Caki2 (cell line): ENCODE measurements at places on chromosomes 3 and 15. TPM values are rescaled to one million over a fixed set of nuclear protein-coding genes. Genes with fewer than 3 reads are reported as not detected.

DNA sequence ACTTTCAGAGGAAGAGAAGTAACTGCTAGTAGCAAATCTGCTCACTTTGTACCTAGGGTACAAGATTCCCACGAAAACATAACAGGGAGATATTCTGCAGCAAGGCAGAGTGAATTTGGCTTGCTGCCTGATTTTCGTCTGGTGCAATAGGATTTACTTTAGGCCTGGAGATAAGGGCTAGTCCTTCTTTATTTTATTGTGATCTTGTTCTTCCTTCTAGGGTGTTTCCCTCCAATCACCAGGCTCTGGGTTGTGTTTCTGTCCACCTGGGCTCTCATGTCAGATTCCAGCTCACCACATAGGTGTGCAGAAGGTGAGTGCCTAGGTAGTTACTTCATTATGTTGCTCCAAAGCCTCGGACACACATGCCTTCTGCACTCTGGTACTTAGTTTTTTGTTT lies 211.8 kb upstream of the RGMA start:
- DNase-seq = no peak

- no peak for DNase-seq
Observed at GRCh38 chr3:8761866-8762265, 7.5 kb downstream of the OXTR start.

- DNase-seq = no peak
Observed at GRCh38 chr3:51727500-51727899, 20.6 kb downstream of the GRM2 start.

DNA sequence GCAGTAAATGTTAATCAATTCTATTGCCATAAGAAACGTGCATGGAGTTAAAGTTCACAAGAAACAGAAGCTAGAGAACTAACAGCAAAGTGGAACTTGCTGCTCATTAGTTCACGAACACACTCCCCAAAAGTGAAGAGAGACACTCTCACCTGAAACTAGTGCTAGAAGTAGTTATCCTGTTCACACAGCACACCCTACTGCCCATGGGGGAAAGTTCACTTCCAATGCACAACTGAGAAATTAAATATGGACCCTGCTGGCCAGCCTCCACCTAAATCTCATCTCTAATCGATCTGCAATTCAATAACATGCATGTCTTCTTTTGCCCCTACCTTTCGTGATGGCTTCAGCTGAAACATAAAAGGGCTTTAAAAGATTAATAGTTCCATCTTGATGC lies 39.4 kb upstream of the FRMD4B start:
- DNase-seq = no peak

- no peak for DNase-seq
Observed at GRCh38 chr3:14121859-14122258, 2.8 kb downstream of the CHCHD4 start.

GRCh38 chr15:99239545-99240198 lies 9.7 kb downstream of the TTC23 start:
- no peak for DNase-seq

DNA sequence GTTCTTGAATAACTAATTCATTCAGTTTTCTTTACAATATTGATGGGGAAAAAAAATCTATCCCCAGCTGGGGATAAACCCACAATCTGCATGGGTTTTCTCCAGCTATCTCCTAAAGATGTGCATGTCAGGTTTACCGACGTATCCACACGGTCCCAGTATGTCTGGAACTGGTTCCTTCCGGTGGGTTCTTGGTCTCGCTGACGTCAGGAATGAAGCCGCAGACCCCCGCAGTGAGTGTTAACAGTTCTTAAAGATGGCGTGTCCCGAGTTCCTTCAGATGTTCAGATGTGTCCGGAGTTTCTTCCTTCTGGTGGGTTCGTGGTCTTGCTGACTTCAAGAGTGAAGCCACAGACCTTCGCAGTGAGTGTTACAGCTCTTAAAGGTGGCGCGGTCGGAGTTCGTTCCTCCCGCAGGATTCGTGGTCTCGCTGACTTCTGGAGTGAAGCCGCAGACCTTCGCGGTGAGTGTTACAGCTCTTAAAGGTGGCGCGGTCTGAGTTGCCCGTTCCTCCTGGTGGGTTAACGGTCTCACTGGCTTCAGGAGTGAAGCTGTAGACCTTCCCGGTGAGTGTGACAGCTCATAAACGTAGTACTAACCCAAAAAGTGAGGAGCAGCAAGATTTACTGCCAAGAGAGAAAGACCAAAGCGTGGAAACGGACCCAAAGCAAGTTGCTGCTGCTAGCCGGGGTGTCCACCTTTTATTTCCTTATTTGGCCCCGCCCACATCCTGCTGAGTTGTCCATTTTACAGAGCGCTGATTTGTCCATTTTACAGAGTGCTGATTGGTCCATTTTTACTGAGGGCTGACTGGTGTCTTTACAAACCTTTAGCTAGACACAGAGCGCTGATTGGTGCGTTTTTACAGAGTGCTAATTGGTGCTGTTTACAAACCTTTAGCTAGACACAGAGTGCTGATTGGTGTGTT lies 195.1 kb upstream of the NR2F2 start:
- no peak for DNase-seq

GRCh38 chr15:58564981-58565380 lies 133.2 kb downstream of the LIPC start:
- DNase-seq = no peak

DNA sequence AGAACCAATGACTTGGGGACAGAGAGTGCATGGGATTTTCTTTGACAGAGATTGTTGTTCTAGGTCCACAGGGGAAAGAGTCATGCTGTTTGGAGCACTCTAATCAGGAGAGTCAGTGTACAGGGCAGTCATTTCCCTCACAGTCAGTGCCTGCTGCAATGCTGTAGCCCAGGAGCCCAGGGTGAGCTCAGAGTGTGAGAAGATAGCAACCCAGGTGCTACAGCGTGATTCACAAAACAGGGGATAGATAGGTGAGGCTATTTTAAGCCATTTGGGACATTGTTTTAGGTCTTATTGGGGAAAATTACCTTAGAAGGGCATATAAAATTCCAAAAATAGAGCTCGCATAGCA lies 37.3 kb downstream of the LNP1 start:
- no peak for DNase-seq

GRCh38 chr3:126259411-126260391 lies 79.3 kb upstream of the ALDH1L1 start:
- no peak for DNase-seq

DNA sequence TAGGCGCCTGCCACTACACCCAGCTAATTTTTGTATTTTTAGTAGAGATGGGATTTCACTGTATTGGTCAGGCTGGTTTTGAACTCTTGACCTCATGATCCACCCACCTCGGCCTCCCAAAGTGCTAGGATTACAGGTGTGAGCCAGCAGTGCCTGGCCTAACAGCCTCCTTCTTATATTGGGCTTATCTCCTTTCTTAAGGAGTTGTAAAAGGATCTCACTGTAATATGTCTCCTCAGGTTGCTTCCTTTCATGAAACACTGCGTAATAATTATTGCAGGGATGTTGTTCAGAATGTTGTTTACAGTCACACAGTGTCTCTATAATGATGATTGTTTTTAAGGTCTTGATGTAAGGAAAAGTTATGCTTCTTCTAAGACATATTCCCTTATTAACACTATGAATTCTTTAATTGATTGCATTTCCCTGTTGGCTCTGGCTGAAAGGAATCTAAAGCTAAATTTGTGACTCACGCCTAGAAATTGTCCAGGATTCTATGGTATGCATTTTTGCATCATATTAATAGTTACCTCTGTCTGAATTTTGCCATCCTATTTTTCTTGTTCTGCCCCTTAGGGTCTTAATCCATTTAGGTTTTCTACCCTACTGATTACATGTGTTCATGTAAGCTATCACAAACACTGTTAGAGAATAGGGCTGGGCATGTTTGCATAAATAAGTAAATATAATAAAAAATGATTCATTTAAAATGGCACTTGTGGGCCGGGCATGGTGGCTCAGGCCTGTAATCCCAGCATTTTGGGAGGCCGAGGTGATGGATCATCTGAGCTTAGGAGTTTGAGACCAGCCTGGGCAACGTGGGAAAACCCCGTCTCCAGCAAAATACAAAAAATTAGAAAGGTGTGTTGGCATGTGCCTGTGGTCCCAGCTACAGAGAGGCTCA lies 24.5 kb upstream of the RNF111 start:
- no peak for DNase-seq

DNA sequence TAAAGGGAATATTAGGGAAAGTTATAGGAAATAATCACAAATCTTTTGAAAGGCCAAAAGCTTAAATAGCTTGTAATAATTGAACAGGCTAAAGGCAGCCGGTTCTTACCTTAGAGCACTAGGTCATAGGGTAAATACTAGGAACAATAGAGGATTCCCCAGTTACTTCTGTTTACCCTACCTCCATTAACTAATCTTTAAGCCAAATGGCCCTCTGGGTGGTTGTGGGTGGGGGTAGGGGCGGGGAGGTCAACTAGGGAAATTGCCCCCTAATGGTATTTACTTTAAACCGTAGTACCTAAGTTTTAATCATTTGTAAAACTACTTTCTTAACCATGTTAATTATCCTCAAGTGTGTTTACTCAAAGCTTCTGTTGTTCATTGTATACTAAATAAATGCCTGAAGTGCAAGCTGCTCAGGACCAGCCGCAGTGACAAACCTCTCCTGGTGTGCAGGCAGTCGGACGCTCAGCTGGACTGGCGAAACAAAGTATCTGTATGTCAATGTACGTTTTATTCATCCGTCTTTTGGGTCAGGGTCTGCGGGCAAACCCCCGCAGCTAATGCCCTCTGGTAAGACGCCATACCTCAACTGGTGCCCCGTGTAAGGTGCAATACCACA lies 18.9 kb downstream of the MAGEL2 start:
- DNase-seq = no peak

GRCh38 chr3:132659365-132660051 lies at the start of gene ACAD11:
Gene ACAD11, minus strand, starts transcription at chr3:132659809. Its CDS starts 58 bp downstream, at chr3:132659751.
- DNase-seq = peak; percentile 82

DNA sequence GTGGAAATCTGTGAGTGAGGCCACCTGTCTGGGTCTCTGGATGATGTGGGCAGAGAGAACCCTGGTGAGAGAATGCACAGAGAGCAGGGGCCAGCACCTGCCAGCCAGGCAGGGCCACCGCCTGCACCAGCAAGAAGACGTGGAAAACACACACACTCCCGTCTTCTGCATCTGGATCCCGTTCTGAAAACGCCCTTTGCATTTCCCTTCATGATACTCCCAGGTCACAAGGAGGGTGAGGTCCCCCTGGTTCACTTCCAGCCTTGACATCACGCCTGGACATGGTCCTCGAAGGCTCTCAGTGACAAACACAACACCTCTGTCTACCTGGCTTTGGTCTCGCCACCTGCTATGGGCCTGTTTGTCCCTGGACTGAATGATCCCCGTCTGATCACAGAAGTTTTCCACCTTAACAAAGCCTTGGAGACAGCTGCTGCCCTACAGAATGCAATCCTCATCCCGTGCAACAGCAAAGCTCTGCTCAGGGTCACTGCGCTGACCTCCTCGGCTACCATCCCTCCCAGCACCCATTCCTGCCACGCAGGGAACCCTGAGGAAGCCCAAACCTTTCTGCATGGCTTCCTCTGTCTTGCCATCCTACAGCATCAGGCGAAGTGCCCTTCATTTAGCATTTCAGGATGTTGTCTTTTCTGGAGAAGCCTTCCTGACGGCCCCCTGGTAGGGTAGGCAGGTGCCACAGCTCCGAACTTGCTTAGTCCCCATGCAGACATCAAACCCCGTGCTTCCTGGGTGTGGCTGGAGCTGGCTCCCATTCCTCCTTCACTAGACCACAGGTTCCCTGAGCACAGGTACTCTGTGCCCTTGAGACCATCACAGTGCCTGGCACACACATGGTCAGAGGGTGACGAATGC lies 122.5 kb downstream of the ATP10A start:
- no peak for DNase-seq

DNA sequence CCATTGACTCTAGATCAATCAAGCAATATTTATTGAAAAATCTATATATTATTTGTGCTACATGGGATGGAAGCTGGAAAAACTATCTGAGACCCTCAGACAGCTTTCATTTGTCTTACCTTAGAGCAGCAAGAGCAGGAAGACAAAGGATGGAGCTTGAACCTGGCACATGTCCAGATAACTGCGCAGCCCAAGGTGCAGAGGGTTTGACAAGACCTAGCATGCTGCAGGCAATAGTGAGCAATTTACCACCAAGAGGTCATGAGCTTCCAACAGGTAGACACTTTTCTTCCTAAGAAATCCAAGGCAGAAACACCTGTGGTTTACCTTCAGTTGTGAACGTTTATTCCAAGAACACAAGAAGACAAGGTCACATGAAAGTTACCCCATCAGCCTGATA lies 214.7 kb upstream of the NECTIN3 start:
- DNase-seq = no peak

GRCh38 chr3:174020156-174020555 lies 622.6 kb downstream of the NLGN1 start:
- DNase-seq = no peak

- DNase-seq = peak; percentile 69
Observed at GRCh38 chr15:72231833-72232478, 966 bp upstream of the PKM start.

- DNase-seq = no peak
Observed at GRCh38 chr3:141400073-141400971, 32.0 kb downstream of the ZBTB38 start.

- no peak for DNase-seq
Observed at GRCh38 chr3:161957467-161957866, 460.9 kb downstream of the OTOL1 start.

DNA sequence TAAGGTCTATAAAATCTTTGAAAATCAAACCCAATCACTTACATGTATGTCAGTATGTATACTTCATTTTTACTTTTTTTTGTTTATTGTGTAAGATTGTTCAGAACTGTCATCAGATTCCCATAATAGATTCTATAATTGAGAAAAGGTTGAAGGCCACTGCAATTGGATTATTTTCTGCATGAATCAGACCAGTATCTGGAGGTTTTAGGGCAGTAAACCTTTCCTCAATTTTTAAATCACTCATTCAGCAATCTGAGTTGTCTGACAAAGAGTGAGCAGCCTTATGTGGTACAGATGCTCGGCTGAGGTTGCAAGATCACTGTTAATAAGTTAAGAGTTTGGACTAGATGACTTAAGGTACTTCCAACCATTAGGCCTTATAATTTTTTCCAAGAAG lies 96.0 kb downstream of the TP63 start:
- no peak for DNase-seq

- no peak for DNase-seq
Observed at GRCh38 chr15:68676011-68676605, 97.3 kb downstream of the CORO2B start.

B2M gene
- total RNA-seq = 2,056 and 2,318 TPM in 2 replicates

ERICH6 gene
- total RNA-seq = not detected in 2 replicates

MTFMT gene
- total RNA-seq = 23.6 and 28.2 TPM in 2 replicates

TF gene
- not detected in 2 replicates for total RNA-seq

SCAANT1 gene
- not detected in 2 replicates for total RNA-seq

ARHGEF3 gene
- 4.6 and 15.6 TPM in 2 replicates for total RNA-seq

RBSN gene
- total RNA-seq = 15.1 and 18.3 TPM in 2 replicates
